ENCODE measurements at places on chromosomes 3 and 15. TPM values are rescaled to one million over a fixed set of nuclear protein-coding genes. Genes with fewer than 3 reads are reported as not detected.

FNDC3B gene
- 53.0 TPM for total RNA-seq

LRRIQ4 gene
- total RNA-seq, result 0.09 TPM

ATP13A3 gene
- 448 TPM for total RNA-seq

SSUH2 gene
- not detected for total RNA-seq

ALG1L2 gene
- total RNA-seq, result not detected

C3orf49 gene
- total RNA-seq, result not detected

DPPA4 gene
- not detected for total RNA-seq

IGSF10 gene
- total RNA-seq, result 8.0 TPM

ARHGAP31 gene
- total RNA-seq, result 23.5 TPM

CAND2 gene
- total RNA-seq, result 11.4 TPM

NPAP1 gene
- 0.16 TPM for total RNA-seq

SEMA5B gene
- total RNA-seq, result 0.41 TPM

GALNT15 gene
- 10.9 TPM for total RNA-seq

NR1I2 gene
- not detected for total RNA-seq

DYNC1LI1 gene
- 84.3 TPM for total RNA-seq

MASP1 gene
- total RNA-seq, result 19.2 TPM

FAM174B gene
- total RNA-seq, result 5.5 TPM

SPINK8 gene
- not detected for total RNA-seq

PLOD2 gene
- total RNA-seq, result 46.1 TPM

CD80 gene
- total RNA-seq, result not detected

ZBTB47 gene
- 22.3 TPM for total RNA-seq

ZNF662 gene
- 0.74 TPM for total RNA-seq

SCN11A gene
- total RNA-seq, result 0.25 TPM

MYZAP gene
- total RNA-seq, result not detected

TARS3 gene
- 10.0 TPM for total RNA-seq

UQCC5 gene
- total RNA-seq, result 7.7 TPM

POC1A gene
- 10.0 TPM for total RNA-seq

DNAJC19 gene
- total RNA-seq, result 23.1 TPM

SLMAP gene
- 44.1 TPM for total RNA-seq

NTRK3 gene
- total RNA-seq, result 19.6 TPM

AGBL1 gene
- total RNA-seq, result not detected

EEF1AKMT4 gene
- total RNA-seq, result 2.5 TPM

TUSC7 gene
- total RNA-seq, result not detected

GP5 gene
- 0.49 TPM for total RNA-seq

MESP1 gene
- 0.49 TPM for total RNA-seq

ZNF502 gene
- 4.7 TPM for total RNA-seq

GOLGA6L24 gene
- not detected for total RNA-seq

SAMD7 gene
- not detected for total RNA-seq

SCAMP5 gene
- 2.2 TPM for total RNA-seq

SCAANT1 gene
- not detected for total RNA-seq
